ENCODE measurements at places on chromosomes 7 and 10.

DNA sequence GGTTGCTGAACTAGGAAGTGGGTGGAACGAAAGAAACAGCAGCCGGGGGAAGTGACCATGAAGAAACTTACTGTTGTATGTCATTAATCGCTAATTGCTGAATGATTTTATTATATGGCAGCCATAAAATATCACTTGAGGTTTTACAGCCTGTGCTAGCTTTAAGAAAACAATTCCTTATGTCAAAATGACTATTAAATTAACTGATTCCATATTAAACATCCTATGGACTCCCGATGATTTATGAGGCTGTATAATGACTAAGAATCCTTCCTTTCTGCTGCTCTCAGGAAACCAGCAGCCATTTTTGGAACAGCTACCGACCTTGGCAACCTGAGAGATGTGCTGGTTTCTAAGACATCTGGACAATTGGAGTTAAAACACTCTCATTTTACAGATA lies 421.9 kb downstream of the SORCS3 start:
- no peak for DNase-seq

- DNase-seq, result peak; percentile 52
These were observed 106.2 kb upstream of the CELF2 start for GRCh38 chr10:10911471-10911921.

DNA sequence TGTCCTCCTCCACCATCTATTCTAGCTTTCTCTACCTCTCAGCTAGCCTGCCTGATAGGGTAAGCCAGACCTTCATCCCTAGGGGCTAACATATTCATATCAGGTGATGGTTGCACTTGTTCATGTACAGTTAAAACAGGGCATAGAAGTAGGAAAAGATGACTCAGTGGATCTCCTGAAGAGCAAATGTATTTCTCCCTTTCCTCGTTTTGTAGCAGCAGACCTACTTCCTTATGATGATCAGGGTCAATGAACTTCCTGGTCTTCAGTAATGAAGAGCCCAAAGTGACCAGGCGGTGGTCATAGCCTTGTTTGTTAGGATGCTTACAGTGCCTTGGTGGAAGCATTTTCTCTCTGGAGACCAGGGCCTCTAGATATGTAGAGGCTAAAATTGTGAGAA lies 6.3 kb downstream of the LIPJ start:
- DNase-seq, result no peak

DNA sequence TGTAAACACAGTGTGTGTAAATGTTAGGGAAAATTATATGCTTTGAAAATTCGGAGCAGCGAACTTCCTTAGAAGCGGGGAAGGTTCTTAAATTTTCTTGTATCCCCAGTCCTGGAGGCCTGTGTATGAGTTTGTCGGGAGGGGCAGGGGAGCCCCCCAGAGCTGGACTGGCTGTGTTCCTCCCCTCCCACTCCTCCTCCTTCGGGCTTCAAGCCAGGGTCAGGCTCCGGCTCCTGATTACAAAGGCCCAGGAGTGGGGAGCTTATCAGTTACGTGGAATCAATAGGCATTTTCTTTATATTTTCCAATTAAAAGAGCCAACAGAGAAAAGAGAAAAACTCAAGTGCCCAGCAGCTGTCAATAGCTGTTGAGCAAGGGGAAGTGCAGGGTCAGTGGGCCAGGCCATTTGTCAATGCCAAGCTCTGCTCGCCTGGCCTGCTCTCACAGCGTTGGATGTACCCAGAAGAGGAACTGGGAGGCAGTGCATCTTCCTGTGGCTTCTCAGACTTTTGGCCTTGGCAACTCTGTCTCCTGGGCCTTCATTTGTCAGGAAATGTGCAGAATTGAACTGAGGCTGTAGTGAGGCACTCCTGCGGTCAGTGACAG lies 156.9 kb upstream of the PCBD1 start:
- no peak for DNase-seq

DNA sequence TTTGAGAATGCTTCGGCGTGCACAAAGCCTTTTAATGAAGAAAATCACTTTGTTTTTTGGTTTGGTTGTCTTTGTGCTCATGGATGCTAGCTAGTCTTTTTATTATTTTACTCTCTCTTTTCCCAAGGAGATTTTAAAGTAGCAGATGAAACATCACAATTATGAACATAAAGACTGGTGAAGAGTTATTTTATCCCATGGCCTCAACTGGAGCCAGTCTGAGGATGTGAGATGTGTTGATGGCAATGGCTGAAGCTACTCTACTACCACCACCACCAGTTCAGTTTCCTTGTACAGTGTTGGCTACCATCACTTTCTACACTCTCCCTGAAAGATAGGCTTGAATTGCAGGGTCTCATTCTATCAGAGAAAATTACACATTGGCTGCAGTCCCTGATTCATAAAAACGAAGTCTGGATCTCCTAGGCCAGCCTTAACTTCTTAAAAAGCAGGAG lies 494 bp upstream of the HERC4 start:
- no peak for DNase-seq

All from HS-27A (cell line).